ENCODE measurements at places on chromosomes 4 and X.

DNA sequence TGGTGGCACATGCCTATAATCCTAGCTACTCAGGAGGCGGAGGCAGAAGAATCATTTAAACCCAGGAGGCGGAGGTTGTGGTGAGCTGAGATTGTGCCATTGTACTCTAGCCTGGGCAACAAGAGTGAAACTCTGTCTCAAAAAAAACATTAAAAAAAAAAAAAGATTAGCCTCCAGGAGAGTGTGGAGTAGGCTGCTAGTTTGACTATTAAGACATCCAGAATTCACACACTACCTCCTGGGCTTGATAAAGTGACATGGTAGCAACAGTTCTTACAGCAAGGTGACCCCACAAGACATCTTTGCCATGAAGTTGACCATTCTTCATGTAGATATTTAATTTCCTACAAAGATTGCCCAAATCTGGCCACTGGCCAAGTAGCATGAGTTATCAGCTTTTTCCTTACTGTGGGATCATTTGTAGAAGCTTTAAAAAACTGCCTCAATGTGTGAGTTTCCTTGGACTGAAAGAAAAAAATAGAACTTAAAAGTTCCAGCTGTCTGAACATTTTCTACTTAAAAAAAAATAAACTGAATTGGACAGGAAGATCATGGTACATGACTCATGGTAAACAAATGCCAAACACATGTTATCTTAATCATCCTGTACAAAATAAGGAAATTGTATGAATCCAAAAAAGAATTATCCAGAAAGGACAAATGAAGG, 35.3 kb upstream of the SPRY1 start:
- DNase-seq: no peak

- no peak for DNase-seq
Measured at GRCh38 chr4:1823545-1823932, 30.4 kb downstream of the FGFR3 start.

DNA sequence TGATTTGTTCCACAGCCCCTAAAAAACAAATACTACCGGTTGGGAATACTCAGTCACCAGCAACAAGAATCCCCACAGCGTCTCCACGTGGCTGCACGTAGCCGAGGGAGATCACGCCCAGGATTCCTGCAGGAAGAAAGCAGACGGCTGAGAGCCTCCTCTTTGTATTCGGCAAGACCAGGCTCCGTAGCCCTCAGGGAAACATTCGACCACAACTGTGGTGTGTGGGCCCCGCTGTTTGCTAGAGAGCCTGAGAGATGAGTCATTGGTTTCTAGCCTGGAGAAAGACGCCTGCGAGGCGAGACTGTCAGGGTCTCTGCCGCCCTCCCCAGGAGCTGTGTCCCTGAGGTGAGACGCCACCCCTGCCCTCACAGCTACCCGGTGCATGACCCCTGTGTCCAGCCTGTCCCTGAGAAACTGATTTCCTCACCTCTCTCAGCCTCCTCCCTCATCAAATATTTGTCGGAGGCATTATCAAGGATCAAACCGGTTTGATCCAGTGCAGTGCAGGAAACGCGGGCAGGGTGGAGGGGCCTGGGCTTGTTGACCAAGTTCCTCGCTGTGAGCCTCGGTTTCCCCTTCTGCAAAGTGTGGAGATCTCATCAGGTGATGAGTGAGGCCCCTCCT, 4.7 kb upstream of the S100P start:
- peak; percentile 94 for DNase-seq

GRCh38 chrX:127457161-127457560, 595.0 kb downstream of the ACTRT1 start:
- DNase-seq: no peak

DNA sequence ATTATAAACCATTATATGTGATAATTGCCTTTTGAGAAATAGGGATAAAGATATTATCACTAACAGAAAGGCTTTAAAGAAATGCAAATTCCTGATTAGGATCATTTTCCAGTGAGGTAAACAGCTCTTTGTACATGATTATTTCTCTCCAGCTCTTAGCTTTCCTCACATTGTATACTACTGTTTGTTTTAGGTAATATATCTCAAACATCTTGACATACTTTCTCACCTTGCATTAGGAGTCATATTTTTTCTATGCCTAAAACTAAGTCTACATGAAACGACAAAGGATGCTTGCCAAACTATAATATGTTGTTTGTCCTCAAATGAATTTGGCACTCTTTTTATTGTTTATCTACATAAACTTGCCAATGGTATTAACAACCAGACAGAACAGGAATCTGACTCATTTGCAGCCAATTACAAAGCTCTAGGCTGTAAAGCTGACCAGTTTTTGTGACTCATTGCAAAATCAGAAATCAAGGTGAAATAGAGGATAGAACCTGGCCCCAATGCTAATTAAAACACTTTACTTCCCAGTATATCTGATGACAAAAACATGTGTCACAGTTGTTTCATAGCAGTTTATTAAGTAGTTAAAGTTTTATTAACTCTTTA, 107.0 kb downstream of the IQCM start:
- DNase-seq: no peak
